Mesenchymal stem cell (in vitro differentiated cells and primary cell): ENCODE measurements at places on chromosomes 2 and 18.

GRCh38 chr2:30030361-30030760, 109.0 kb upstream of the ALK start:
- DNase-seq: no peak

DNA sequence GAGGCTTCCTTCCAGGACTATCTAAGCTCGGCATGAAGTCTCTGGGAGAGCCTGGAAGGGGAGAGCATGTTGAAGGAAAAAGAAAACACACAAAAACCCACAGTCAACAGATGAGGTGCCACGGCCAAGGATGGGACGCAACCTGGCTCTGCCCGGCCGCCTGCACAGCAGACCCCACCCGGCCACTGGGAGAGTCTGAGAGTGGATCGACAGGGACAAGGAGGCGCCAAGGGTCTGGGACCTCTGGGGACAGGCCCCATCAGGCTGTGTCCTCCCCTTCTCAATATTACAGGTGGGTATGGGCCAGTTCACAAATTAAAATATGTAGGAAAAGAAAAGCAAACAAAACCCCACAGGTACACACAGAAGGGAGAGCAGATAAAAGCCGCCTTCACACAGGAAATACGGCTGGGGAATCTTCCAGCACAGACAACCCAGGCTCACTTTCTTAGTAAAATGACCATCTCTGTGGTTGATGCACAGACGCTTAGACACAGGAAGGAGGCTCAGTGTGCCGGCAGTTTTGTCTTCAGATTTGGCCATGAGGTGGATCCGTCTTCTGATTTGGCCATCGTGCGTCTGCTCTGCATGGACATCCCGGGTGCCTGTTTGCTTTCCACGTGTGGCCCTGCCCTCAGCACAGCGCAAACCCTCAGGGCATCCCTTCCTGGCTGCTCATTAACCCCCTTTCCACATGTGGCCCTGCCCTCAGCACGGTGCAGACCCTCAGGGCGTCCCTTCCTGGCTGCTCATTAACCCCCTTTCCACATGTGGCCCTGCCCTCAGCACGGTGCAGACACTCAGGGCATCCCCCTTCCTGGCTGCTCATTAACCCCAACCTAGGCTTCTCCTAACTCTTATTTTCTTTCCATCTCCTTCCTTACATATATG, 138.4 kb downstream of the EIPR1 start:
- no peak for DNase-seq

GRCh38 chr2:14524041-14524802, 108.3 kb upstream of the LRATD1 start:
- DNase-seq: peak; percentile 54

- no peak for DNase-seq
Observed at GRCh38 chr2:216318521-216318874, 53.8 kb downstream of the MARCHF4 start.

GRCh38 chr18:79708412-79708811, 28.8 kb downstream of the CTDP1 start:
- DNase-seq: no peak

DNA sequence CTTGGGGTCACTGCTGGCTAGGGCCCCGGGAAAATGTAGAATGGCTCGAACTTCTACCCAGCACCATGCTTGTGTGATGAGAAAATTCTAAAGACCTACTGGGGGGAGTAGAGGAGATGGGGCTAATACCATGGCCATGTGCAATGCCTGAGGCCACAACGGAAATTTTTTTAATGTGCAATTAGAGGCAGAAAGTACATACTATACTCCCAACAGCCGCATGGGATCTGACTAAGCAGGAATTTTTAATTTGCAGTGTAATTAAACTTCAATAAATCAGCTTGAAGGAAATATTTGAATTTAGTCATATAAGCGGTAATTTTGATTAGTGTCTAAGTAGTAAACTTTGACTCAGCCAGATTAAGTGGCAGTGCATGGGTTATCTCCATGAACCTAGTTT, 53.2 kb upstream of the CNGA3 start:
- no peak for DNase-seq

DNA sequence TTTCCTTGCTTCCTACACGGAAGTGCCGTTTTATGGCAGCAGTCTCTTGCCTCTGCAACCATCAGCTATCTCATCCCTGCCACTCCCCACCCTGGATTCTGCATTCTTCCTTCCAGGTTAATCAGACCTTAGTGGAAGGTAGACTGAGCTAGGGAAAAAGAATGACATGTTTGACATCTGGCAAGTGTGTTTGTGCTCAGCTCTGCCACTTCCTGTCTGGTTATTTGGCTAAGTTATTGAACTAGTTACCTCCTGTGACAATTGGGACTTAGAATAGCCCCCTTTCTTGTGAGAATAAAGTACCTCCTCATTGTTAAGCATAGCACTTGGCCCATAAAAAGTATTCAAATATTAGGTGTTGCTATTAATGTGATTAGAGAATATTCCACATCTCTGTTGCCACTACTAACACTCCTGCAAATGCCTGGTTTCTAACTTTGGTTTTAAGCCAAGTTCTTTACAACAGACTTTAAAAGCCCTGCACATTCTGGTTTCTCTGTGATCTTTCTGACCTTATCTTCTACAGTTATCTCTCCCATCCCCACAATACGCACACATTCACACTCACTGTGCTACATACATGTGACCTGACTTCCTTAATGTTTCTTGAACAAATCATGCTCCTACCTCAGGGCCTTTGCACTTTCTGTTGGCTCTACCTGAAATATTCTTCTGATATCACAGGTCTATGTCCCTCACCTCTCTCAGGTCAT, 10.8 kb upstream of the MAPRE2 start:
- DNase-seq: no peak

DNA sequence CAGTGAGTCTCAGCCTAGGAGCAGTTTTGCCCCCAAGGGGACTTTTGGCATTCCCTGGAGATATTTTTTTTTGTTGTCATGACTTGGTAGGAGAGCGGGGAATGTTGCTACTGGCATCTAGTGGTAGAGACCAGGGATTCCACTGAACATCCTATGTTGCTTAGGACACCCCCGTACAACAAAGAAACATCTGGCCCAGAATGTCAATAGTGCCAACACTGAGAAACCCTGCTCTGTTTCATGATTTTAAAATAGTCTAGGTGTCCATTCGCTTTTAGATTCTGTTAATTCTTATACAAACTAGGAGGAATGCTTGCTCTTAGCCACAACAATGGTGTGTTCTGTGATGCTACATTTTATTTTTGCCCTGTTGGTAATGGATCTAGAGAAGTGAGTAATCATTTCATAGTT, 225.8 kb upstream of the SIX3 start:
- peak; percentile 43 for DNase-seq
